OCI-LY7 (cell line): ENCODE measurements at places on chromosomes 7 and 10.

GRCh38 chr7:50272808-50273207 is 31.7 kb upstream of the IKZF1 start:
- no peak for DNase-seq

DNA sequence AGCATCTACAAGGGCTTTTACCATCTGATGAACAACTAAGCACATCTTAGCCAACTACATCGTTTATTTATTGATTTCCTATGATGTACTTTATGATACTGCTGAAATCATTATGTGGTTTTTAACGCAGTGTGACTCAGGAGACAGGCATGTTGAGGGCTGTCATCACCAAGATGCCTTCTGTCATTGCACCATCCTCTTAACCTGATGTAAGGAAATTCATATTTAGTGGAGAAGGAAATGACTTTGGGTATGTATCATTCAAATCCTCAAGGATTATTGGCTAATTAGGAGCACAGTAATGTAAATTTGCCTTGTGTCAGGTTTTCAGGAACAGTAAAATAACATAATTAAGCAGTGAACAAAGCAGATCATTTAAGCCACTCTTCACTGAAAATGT is 138.5 kb upstream of the MGMT start:
- no peak for DNase-seq

DNA sequence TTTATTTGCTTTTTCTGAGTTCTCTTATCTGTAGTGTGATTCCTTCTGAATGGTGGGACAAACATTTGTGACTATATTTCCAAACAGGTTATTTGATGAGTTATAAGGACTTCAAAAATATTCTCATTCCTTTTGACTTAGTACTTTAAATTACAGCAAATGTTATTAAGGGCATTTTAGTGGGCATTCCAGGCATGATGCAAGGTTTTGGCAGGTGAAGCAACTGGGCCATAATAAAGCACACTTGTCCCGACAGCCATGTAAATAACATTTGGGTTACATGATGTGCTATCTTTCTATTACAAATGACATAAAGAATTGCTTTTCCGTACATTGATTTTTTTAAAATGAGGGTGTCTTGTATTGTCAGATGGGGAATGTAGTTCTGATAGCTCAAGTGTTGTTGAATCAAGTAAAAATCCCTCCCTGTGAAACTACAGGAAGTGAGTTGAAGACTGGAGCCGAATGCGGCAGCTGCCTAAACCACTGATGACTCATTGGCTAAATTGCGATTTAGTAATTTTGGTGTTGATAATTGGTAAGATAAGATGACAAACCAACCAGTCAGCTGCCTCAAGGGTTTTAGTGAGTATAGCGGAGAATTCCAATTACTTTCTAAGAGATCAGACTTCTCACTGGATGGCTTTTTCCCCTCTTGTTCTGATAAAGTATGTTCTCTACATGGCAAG is 231.3 kb upstream of the NPY start:
- no peak for DNase-seq

DNA sequence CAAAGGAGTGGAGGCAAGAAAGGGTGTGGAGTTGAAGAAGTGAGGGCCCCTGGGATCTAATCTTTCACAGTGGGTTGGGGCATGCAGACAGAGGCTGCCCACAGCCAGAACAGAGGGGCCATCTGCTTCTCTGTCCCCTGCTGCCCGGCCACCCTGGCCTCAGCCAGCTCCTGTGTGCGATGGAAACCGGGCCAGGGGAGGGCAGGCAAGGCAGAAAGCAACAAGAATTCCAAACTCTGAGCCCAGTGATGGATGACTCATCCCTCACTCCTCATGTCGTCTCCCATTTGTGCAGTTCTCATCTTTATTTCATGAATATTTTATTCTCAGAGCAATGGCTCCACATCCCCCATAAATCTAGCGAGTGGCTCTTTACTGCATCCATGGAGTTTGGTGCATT is 757.1 kb downstream of the GRID1 start:
- DNase-seq: no peak

DNA sequence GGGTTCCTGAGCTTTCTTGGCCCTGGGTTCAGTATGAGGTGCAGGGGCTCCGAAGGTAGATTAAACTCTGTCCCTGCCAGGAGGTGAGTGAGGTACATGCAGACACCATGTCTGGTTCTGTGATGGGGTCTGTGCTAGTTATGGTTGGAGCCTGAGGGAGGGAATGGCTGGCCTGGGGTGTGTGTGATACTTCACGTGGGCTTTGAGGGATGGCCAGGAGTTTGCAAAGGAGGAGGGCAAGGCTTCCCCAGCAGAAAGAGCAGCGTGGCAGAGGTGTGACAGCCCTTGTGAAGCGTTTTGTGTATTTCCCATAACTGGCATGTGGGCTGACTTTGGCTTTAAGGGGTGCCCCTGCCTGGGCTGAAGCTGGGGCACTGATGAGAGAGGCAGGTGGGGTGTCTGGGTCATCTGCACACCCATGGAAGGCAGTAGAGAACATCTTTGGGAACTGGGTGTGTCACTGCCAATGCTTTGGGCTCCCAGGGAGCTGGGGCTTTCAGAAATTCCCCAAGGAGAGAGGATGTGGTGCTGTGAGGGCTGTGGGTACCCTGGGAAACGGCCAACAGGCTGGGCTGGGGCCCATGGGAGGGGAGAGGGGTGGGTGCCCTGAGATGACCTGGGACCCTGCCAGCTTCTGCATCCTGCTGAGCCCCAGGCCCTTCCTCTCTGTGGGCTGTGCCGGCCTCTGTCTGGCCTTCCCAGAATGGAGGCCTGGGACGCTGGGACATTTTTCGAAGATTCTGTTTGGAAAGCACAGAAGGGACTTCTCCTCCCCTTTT is 4.6 kb downstream of the PALD1 start:
- no peak for DNase-seq

DNA sequence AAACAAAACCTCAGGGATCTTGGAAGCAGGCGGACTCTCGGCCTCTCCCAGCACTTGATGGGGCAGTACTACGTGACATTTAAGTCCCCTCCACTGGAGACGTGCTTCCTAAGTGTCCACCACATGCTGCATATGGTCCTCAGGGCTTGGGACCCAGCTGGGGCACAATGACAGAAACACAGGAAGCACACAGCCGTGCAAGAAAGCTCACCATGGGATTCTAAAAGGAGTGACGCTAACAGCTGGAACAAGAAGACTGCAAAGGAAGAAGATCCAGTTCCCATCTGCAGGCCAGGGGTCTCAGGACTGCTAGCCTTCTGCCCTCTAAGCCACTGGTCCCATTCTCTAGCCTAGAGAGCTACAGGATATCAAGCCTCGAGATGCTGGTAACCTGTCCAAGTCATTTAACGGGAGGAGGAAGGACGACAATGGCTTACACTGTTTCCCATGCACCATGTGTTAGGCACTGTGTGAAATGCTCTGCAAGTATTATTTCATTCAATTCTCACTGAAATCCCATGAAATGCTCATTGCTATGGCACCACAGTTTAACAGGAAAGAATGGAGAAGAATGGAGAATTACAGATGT is 61.1 kb downstream of the KCNMA1 start:
- no peak for DNase-seq

- DNase-seq: no peak
These were observed 47.0 kb downstream of the SPAM1 start for GRCh38 chr7:123972045-123972444.

GRCh38 chr10:85527616-85528317 is 838.8 kb downstream of the GRID1 start:
- no peak for DNase-seq

GRCh38 chr7:25496476-25497368 is 268.4 kb upstream of the NPVF start:
- peak; percentile 14 for DNase-seq

GRCh38 chr10:58755677-58756076 is 243.0 kb downstream of the BICC1 start:
- no peak for DNase-seq

- no peak for DNase-seq
These were observed 74.0 kb upstream of the GSDME start for GRCh38 chr7:24831240-24831639.

DNA sequence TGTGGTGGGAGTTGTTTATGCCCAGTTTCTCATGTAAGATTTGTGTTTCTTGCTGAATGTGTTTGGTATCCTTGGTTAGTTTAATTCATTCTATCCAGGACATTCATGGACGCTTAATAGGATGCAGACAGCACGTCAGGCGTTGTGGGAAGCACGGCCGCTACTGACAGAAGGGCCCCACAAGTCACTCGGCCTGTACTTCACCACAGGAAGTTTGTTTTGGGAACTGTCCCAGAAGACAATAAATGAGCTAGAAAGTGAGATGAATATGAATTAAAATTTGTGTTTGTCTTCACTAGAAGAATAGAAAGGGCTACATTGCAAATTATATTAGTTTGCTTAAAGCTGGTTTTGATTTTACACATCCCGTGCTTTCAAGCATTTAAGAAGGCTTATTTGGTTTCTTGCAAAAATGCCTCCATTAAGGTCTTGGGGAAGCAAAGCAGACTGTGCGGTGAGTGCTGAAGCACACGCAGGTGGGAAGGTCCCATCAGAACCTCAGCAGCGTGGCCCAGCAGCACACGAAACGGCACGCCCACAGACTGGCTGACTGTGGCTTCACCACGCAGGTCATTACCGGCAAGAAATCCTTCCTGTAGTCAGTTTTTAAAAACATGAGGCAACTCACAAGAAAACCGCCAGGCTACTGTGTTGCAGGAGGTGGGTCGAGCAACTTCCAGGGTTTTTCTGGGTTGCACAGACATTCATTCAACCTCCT is 74.1 kb downstream of the VIPR2 start:
- DNase-seq: no peak

DNA sequence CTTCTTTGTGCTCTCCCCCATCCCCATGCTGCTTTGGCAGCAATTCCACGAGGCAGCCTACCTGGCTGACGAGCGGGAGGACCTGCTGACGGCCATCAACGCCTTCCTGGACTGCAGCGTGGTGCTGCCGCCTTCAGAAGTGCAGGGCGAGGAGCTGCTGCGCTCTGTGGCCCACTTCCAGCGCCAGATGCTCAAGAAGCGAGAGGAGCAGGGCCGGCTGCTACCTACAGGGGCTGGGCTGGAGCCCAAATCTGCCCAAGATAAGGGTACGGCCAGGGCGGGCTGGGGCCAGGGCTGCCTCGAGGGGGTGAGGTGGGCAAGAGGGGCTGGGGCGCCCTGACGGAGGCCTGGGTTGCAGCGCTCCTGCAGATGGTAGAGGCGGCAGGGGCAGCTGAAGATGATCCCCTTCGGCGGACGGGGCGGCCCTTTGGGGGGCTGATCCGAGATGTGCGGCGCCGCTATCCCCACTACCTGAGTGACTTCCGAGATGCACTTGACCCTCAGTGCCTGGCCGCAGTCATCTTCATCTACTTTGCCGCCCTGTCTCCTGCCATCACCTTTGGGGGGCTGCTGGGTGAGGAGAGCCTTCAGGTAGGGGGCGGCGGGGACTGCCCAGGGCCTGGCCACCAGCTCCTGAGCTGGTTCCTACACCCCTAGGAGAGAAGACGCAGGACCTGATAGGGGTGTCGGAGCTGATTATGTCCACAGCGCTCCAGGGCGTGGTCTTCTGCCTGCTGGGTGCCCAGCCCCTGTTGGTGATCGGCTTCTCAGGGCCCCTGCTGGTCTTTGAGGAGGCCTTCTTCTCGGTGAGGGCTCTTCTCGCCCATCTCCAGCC is 9.4 kb downstream of the FASTK start:
- DNase-seq: no peak

DNA sequence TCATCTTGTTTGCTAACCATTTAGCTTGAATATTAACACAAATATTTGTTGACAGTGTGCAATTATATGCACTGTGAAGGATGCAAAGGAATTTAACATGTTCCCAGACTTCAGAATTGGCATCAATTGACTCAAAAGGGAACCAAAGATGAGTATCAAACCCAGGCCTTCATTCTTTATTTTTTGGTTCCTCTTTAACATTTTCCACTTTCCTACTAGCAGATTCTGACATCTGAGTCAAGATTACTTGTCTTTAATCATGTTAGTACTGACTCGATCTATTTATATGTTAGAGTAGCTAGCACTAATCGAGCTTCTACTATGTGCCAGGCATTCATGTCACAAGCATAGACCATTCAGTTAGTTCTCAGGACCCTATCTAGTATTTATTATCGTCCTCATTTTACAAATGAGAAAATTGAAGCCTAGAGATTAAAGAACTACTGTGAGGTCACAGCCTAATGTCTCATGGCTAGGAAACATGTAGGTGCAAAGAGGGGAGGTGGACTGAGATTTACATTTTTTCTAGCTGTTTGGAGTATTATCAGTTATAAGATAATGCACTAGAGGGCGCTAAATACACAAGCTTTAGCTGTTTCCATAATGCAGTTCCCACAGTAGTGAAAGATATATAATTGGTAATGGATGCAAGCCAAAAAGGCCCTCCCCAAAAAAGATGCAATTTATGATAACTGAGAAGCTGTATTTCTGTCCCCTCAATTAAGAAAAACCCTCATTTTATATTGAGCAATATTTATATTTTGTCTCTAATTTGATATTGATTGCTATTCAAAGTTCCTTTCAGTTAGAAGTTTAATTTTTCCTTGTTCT is 32.9 kb upstream of the KMT2E start:
- peak; percentile 84 for DNase-seq

DNA sequence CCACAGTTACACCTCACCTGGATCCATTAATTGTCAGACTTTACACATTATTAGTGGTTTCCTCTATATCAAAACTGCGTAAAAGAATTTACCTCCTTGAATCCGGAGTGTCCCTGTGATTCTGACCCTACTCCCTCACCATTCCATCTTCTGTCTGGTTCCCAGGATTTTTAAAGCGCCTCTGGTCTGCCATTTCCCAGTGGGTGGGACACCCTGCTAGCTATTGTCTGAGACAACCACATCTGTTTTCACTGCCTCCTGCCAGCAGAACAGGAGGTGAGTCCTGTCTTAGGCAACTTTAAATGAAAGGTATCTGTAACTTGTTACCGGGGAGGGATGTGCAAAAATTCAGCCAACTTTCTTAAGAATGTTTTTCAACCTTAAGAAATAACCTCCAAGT is 2.3 kb downstream of the MACROH2A2 start:
- DNase-seq: no peak
